AG04450 (cell line): ENCODE measurements at places on chromosomes 11 and 22. TPM values are rescaled to one million over a fixed set of nuclear protein-coding genes. Genes with fewer than 3 reads are reported as not detected.

DNA sequence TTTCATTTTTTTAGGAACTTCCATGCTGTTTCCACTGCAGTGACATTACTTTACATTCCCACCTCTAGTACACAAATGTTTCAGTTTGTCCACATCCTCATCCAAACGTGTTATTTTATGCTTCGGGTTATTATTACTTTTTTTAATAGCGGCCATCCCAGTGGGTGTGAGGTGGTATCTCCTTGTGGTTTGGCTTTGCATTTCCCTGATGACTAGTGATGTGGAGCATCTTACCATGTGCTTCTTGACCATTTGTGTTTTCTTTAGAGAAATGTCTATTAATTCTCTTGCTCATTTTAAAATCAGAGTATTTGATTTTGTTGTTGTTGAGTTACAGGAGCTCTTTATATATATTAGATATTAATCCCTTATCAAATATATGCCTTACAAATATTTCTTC is 70.3 kb upstream of the ANO1 start:
- DNase-seq: no peak

Gene IL10RA
- not detected in 2 replicates for polyA plus RNA-seq

Gene MPZL3
- 0.06 and 0.07 TPM in 2 replicates for polyA plus RNA-seq

Gene WT1
- not detected in 2 replicates for polyA plus RNA-seq
